NCI-H460 (cell line): ENCODE measurements at places on chromosomes 7 and 10. TPM values are rescaled to one million over a fixed set of nuclear protein-coding genes. Genes with fewer than 3 reads are reported as not detected.

GRCh38 chr10:109893386-109893785, 29.9 kb downstream of the XPNPEP1 start:
- no peak for DNase-seq

DNA sequence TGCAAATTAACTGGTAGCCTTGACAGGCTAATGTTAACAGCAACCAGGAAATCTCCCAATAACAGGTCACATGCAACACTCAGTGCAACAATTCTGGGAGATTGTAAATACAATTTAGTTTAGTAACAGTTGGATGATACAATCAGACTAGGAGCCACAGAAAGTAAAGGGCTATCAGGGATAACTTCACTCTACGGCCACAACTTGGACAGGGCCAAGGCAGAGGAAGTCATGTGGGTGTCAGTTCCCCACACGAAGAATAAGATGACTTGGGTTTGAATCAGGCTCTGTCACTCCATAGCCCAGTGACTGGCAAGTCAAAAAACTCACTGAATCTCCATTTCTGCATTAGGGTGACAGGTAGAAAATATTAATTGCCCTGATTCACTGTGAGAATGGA, 217.3 kb upstream of the CCDC6 start:
- DNase-seq = no peak

DNA sequence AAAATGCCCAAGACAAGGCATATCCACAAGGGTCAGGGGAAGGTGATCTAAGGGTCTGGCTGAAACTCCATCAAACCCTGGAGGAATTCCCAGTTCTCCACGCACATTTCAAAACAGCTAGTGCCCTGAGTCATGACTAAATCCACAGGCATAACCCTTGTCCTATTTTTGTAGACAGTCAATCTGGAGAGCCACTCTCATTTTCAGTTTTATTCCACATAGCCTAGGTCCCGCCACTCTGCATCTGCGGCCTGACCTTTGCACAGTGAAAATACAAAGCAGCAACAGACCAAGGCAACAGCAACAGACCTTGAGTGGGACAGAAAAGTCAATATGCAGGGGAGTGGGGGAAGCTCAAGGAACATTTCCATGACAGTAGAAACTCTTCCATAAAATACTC, 201.4 kb upstream of the NPVF start:
- no peak for DNase-seq

GRCh38 chr7:11237742-11238141, 264.1 kb downstream of the PHF14 start:
- DNase-seq = peak; percentile 5

DNA sequence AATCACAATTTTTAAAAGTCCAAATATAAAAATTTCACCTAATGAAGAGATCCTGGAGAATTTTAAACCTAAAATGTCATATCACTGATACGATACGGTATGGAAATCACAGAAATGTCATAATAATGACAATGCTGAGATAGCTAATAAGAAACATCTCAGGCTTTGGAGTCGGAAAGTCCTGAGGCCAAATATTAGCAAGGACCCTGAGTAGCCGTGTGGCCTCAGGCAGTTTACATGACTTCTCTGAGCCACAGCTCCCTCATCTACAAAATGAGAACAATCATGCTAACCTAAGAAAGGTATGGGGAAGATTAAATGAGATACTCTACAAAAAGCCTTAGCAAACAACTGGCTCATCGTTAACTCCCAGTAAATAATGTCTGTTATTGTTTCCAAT, 100.9 kb upstream of the NEBL start:
- DNase-seq = no peak

DNA sequence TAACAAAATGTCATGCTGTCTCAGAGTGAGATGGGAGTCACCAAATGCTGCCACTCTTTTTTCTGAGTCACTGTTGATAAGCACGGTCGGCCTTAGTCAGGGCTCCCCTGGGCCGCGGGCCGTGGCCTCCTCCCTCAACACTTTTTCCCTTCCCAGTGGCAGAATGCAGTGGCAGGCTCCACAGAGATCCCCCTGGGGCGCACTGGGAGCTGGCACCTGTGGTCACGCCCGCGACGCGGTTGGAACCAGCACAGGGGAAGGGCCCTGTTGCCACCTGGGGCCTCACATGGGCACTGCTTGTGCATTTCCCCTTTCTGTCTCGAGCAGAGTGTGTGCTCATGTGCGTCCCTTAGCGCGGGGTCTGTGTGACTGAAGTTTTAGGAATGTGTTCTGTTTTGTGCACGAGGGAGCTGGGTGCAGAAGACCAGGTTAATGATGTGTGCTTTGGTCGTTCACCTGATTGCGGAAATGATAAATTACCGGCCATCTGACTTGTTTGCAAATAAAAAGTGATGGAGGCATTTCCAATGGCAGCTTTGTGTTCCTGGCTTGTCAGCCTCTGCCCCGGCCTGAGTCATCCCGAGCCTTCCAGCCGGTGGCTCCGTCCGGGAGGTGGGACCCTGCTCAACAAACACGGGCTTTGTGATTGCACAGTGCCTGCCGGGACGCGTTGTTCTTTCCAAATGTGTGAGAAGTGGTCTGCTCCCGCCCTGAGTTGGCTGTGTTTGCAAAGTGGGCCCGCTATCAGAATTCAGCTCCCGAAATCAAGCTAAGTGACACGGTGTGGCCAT, 100.7 kb downstream of the NKX6-2 start:
- DNase-seq = peak; percentile 18

- DNase-seq = no peak
Measured at GRCh38 chr10:127234306-127234800, 38.0 kb upstream of the INSYN2A start.

The PFKFB3 gene
- 15.0 and 15.1 TPM in 2 replicates for total RNA-seq

The NEUROD6 gene
- total RNA-seq = not detected in 2 replicates
